ENCODE measurements at places on chromosomes 12 and 14. TPM values are rescaled to one million over a fixed set of nuclear protein-coding genes. Genes with fewer than 3 reads are reported as not detected.
A peak's percentile ranks its signal among the peaks of the same experiment; 100 is the strongest.

DNA sequence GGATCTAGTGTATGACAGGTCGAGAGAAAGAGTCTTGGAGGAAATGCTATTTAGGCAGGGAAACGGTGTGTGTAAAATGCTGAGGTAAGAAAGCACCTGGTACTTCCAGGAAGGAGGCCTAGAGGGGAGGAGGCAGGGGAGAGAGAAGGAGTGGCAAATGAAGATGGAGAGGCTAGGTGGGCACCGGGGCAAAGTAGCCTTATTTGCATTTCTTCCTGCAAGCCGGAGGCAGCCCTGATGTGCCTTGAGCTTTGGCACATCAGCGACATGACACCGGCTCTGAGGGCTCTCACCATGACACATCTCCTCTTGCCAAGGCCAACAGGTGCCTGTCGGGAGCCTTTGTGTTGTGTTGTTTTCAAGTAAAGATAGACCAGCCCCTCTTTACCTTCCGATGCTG is 61.6 kb downstream of the CPM start:
- DNase-seq: no peak

DNA sequence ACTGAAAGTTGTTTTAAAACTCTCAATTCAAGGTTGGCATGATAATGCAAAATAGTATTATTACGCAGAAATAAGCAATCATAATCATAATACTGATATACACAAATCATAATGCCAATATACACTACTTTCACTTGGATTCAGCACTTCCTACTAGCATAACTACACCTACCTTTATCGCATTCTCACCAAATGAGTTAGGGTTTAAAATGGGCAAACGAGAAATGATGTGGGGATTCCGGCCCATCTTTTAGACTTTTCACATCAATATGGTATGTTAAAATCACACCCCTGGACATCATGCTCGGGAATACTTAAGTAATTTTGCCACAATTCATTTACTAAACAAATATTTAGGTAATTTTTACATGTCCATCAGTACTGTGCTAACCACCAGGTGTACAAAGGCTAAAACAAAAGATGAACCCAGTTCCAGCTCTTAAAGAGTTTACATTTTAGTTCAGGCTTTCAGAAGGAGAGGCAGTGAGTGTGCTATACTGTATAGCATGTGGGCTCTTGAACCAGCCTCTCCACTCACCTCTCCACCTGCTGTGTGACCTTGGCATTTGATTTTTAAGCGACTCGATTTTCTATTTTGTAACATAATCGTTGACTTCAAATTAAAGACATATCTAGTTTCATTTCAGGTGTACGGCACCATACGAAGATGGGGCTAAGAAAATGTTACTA is 1.1 kb upstream of the USP15 start:
- DNase-seq: peak; percentile 4

- DNase-seq: no peak
These were observed 24.7 kb upstream of the EEA1 start for GRCh38 chr12:92953747-92954146.

ERP27 gene
- 0.19 TPM for total RNA-seq

TM7SF3 gene
- 22.3 TPM for total RNA-seq

NUMB gene
- total RNA-seq: 39.8 TPM

Data from Right ventricle myocardium inferior (tissue), 1 donor.